Stimulated activated CD8-positive, alpha-beta memory T cell treated with anti-CD3 and anti-CD28 coated beads, Interleukin-12 subunit alpha, Interleukin-12 subunit beta, amount 100 ng/mL, for 1 hour (primary cell): ENCODE measurements at places on chromosomes 4 and X.
A peak's percentile ranks its signal among the peaks of the same experiment; 100 is the strongest.

GRCh38 chr4:43564107-43564506 is 671.6 kb downstream of the GRXCR1 start:
- no peak for DNase-seq

DNA sequence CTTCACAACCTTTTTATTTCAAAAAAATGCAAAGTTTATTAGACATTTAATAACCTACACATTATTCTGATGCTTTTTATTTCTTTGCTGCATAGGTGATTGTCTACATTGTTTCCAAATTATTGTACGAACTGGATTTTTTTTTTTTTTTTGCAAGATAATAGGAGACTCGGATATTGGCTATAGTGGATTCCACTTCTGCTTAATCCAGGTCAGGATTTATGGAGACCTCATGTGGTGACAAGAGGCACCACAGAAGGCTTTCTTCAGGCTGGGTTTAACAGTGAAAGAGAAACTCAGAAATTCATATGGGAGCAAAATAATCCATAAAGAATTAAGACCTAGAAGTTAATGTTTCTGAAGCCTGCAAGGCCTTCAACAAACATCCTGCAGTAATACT is 2.4 kb upstream of the SLIT2 start:
- no peak for DNase-seq

- no peak for DNase-seq
These were observed 38.8 kb downstream of the BTC start for GRCh38 chr4:74755486-74755885.

DNA sequence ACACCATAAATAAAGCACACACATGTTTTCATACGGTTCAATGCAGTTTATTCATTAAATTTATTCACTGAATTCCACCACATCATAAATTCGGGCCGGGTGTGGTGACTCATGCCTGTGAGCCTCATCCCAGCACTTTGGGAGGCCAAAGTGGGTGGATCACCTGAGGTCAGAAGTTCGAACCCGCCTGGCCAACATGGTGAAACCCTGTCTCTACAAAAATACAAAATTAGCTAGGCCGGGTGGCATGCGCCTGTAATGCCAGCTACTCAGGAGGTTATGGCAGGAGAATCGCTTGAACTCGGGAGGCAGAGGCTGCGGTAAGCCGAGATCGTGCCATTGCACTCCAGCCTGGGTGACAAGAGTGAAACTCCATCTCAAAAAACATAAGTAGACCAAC is 131.6 kb downstream of the PDS5A start:
- no peak for DNase-seq

- peak; percentile 19 for DNase-seq
These were observed 13.8 kb downstream of the CMC4 start for GRCh38 chrX:155056877-155057792.

- no peak for DNase-seq
These were observed 12.9 kb upstream of the WDR17 start for GRCh38 chr4:176052744-176053143.

- no peak for DNase-seq
These were observed 5.0 kb upstream of the BANK1 start for GRCh38 chr4:101785486-101785885.

GRCh38 chrX:129606918-129607317 is 47.8 kb downstream of the APLN start:
- peak; percentile 36 for DNase-seq
